ENCODE measurements at places on chromosomes 5 and 9.

DNA sequence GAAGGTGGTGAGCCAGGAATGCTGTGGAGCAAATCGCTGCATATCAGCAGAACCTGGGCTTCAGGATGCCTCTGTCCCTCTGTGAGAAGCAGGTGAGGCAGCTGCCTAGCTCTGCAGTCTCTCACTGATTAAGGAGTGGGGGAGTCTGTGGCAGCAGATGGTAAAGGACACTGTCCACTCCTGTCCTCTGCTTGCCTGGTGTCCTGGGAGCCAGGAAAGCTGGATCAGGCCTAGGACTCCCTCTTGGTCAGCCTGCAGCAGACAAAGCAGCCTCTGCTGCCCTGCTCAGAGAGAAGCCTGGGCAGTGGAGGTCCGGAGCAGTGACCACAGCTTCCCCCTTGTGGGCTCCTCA, 214.7 kb downstream of the HSPA4 start:
- no peak for DNase-seq

GRCh38 chr9:36738318-36738976, 165.8 kb downstream of the MELK start:
- peak; percentile 12 for DNase-seq

DNA sequence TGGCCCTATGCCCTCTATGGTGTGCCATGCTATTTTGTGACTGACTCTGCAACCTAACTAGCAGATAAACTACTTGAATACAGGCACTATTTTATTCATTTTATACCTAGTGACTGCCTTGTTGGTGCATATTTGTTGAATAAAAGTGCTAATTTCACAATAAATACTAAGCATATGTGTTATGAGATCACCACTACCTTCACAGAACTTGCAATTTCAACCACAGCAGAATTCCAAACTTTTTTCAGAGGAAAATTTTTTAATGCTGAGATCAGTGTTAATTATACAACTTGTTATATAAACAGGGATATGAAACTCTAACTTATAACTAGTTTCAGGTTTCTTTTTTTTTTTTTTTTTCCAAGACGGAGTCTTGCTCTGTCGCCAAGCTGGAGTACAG, 94.8 kb downstream of the NR3C1 start:
- DNase-seq = no peak

DNA sequence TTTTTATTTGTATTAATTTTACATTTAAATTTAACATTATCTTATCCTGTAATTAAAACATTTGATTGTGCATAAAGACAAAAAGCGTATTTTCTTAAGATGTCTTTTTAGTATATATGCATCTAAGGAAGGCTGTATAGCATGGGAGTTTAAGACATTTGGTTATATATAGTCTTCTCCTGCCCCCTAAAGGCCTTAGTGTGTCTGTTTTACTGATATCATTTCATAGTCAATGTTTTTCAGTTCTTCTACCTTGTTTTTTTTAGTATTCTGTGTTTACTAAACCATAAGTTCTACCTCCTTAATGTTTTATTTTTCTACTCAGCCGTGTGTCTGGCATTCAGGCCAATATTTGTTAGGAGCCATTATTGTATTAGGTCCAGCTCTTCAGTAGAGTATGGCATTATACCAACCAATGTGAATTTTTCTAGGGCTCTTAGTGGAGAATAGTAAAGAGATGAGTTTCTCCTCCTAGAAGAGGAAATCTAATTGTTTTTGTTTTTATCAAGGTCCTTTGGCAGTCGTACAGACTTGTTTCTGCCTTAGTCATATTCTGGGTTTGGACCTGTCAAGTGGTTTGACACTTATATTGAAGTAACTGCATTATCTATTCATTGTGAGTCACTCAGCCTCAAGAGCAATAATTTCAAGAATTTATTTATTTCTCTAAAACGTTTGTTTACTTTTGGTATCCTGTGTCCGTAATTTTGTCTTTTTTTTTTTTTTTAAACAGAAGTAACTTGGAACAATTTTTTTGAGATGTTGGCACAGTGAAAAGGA, 74.8 kb downstream of the SLF1 start:
- DNase-seq = peak; percentile 16

DNA sequence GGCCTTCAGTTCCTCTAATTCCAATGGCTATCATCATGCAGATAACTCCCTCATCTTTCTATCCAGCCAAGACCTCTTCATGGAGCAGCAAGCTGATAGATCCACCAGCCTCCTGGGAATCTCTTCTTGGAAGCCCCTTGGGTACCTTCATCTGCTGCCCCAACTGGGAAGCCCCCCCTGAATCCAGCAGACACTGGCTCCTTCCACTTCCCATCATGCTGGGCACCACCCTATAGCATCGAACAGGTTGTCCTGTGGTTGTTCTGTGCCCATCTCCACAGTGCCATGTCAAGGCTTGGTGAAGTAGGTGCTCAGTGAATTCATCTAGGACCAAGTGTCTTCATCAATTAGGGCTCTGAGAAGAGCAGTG, 410.4 kb upstream of the KLF4 start:
- DNase-seq = no peak

- DNase-seq = no peak
Observed at GRCh38 chr9:120776788-120777187, 16.4 kb downstream of the FBXW2 start.

DNA sequence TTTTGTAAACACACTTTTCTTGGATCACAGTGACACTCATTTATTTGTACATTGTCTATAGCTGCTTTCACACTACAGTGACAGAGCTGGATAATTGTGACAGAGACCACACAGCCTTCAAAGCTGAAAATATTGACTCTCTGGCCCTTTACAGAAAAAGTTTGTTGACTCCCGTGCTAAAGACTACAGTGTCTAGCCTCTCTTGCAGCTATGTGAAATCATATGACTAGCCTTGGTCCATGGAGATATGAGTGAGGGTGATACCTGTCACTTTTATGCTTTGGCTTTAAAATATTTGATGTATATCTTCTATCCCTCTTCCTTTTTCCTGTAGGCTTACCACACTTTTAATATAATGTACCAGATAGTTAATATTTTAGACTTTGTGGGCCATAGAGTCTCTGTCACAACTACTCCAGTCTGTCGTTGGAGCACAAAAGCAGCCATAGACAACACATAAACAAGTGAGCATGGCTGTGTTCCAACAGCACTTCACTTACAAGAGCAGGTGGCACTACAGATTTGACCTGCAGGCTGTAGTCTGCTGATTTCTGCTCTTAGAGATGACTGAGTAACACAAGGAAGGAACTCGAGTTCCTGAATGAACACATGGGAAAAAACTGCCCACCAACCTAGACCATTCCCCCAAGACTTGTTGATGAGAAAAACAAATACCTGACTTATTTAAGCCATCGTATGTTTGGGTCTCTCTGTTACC, 73.5 kb upstream of the ANKRD55 start:
- no peak for DNase-seq

- DNase-seq = no peak
Observed at GRCh38 chr5:160469156-160470144, 47.8 kb downstream of the PTTG1 start.

DNA sequence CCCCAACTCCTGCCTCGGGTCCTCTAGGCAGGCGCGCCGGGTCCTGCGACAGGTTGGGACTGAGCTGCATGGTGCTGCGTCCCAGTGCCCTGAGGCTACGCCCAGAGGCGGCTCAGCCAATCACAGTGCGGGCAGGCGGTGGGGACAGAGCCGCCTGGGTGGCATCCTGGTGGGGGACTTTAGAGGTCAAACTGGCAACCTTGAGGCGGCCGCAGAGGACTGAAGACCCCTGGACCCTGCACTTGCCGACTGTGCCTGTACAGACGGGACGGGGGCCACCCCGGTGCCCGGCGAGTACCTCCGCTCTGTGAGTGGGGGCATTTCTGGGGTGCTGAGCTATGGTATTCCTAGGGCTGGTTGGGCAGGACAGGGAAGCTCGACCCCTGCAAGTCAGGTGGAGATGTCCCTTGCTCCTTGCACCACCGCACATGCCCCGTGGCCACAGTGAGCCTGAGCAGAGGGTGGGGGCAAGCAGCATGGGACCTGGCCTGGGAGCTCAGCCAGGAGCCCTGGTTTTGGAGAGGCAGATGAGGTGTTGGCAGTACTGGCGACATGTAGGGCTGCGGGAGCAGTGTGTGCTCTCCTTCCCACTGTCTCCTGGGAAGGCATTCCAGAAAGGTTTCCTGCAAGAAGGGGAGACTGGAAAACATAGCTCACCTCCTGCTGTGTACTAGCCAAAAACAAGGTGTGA, 45.5 kb downstream of the CTSL start:
- no peak for DNase-seq

DNA sequence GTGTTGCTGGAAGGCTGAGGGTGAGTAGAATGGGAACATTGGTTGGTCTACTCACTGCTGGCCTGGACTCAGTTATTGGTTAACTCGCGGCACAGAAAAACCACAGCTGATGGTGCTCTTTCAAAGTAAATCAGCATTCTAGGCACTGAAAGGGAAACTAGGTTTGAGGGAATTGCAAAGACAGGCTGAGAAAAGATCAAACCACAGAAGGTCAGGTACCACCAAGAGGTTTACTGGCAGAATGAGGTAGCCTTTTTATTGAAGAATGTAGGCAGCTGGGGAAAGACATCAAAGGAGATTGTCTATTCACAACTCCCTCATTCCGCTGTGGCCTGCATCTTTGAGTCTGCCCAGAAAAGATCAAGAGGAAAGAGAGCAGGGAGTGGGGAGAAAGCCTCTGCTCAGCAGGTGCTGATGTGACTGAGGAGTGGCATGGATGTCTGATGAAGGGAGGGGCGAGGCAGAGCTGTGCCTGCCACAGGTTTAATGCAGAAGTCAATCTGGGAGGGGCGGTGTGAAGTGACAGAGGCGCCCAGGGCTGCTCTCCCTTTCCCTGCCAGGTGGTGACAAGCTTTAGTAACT, 255.5 kb downstream of the MAN2A1 start:
- no peak for DNase-seq

GRCh38 chr9:133359399-133360175, 3.2 kb downstream of the SURF2 start:
- DNase-seq = no peak

DNA sequence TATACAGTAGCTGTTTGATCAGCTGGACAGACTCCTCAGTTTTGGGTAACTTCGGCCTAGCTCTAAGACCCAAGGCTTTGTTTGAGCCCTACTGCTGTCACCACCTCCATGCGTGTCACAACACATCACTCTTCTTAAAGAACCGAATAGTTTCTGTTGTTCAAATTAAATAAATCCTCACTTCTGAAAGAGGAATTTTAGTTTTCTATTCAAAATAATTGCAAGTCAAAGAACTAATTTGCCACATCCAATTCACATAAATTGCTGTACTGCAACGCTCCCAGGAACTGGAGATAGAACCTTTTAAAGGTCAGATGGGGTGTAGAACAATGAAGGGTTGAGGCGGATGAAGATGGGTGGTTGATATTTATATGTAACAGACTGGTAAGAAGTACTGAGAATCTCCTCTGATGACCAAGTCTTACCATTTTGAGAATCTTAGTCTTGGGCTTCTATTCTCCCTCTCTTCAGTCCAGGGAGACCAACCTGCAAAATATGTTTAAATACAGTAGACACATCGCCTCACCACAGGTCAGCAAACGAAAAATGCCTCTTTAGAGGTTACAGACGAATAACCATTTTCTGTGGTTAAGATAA, 1.6 kb downstream of the NREP start:
- DNase-seq = no peak

DNA sequence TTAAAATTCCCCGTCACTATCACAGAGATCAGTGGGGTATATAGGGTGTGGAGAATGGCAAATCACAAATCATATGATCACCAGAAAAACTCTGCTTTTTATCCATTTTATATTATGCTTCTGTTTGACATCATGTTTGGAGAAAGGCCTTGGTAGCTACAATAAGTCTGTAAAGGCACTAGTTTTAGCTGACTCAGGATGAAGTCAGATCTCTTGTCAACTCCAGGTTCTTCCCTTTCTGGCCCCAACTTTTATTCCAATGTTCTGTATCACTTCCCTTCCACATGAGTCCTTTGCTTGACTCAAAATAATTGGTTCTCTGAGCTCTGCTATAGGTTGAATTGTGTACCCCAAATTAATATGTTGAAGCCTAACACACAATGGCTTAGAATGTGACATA, 484.9 kb downstream of the PTPRD start:
- no peak for DNase-seq

DNA sequence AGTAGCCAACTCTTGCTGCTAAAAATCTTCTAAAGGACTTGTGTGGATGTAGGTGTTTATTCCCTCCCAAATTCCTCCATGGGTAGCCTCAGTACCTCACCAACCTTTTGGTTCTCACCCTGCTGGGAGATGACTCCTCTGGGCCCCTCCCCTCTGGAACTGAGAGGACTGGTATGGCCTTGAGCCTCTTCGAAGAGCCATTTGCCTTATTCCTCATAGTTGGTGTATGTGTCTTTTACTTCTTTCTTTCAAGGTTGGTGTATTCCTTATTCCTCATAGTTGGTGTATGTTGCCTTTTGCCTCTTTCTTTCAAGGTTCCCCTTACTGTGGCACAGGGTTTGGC, 48.3 kb downstream of the GNAQ start:
- DNase-seq = no peak

GRCh38 chr5:178476531-178476930, 113.7 kb downstream of the COL23A1 start:
- no peak for DNase-seq

GRCh38 chr5:143217065-143217803, 186.3 kb downstream of the NR3C1 start:
- DNase-seq = no peak

GRCh38 chr9:137916540-137916939, 39.0 kb downstream of the CACNA1B start:
- no peak for DNase-seq

DNA sequence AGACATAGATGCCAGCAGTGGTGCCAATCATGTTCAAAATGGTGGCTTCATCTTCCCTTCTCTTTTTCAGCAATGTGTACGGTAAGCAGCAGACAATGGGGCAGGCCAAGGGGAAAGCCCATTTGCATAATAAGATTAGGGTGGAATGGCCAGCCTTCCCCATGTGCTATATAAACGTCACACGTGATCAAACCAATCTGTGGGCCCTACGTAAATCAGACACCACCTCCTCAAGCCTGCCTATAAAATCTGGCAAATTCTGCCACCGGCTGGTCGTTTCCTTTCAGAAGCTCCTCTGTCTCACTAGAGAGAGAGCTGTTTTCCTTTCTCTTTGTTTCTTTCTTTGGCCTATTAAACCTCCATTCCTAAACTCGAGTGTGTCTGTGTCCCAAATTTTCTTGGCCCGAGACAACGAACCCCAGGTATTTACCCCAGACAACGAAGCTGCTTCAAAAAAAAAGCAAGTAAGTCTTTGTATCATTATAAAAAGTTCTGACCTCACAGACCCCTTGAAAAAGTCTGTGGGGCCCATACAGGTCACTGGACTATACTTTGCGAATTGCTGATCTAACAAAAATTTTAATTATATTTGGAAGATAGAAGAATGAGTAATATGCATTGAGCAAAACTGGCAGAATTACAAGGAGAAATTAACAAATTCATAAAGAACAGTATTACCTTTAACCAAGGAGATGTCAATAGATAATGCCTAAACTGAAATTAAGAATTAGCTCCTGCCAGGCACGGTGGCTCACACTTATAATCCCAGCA, 15.2 kb downstream of the ZBTB5 start:
- DNase-seq = peak; percentile 88

- no peak for DNase-seq
Observed at GRCh38 chr5:132837868-132838267, 7.4 kb upstream of the SHROOM1 start.

- peak; percentile 77 for DNase-seq
Observed at GRCh38 chr5:68884144-68884754, 209.6 kb upstream of the SLC30A5 start.

All from globus pallidus (tissue), 1 donor.